Fibroblast of the aortic adventitia (primary cell): ENCODE measurements at places on chromosomes 5 and 9. TPM values are rescaled to one million over a fixed set of nuclear protein-coding genes. Genes with fewer than 3 reads are reported as not detected.

- no peak for DNase-seq
These were observed 147.4 kb downstream of the CDK5RAP2 start for GRCh38 chr9:120432600-120432999.

DNA sequence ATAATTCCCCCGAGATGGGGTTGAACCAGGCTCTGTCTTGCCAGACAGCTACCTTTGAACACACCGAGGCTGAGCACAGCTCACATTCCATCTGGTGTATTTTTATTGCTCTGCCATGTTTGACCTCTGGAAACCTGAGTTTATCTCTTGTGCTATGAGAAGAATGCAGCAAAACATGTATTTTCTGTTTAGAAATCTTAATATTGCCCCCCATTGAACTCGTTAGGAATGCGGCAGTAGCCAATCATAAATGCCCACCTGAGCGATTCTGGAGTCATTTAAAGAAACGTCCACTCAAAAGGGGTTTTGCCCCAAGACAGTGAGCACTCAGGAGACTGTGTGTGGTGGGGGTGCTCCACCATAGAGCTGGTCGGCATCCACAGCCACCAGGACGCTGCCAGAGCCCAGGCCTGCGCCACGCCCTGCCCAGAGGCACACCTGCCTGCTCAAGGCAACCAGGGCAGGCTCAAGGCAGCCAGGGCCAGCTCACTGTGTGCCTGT, 26.9 kb downstream of the FGD3 start:
- DNase-seq = no peak

DNA sequence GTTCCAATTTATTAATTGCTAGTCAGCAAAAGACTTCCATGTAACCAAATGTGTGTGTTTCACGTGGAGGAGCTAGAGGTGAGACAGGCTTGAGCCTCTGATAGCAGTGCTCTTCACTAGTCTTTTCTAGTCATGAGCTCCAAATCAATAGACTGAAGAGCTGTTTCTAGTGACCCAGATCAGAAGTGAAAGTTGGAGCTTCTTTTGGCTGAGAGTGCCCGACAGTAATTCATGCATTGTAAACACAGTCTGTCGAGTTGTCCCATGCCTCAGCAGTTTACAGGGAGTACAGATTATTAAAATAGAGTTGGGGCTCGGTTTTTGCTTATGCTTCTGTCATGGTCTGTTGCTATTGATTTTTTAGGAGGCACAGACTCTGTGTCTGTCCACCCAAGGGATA, 793.1 kb downstream of the DTWD2 start:
- DNase-seq = no peak

The PDCD1LG2 gene
- total RNA-seq = 4.1 and 10.9 TPM in 2 replicates
